ENCODE measurements at places on chromosomes 3 and 15.

- no peak for DNase-seq
Measured at GRCh38 chr3:129521611-129522010, 6.8 kb upstream of the RHO start.

DNA sequence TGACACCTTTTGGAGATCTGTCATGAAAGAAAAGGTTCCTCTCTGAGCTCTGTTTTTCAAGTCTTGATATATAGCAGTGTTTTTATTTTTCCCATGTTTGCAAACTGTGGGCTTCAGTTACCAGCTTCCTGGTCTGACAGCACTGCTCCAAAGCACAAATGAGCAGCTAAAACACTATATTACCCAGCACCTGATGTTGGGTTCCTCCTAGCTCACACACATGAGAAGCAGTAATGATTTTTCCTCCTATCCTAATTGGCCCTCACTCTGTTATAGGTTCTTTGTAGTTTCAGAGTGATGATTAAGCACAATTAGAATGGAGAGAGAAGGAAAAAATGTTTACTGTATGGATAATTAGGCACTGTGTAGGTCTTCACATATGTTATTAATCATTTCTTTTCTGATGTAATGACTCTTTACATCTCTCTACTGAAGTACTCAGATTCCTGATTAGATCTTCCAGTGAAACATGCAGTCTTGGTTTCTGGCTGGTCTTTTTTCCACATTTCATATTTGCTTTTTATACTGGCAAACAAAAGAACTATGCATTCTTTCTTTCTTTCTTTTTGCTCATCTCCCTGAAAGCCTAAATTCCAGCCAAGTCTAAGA, 939.7 kb downstream of the NSUN3 start:
- no peak for DNase-seq

- peak; percentile 82 for DNase-seq
Measured at GRCh38 chr3:140319739-140320138, 358.1 kb upstream of the TRIM42 start.

GRCh38 chr15:79601405-79602086, 169.4 kb downstream of the MINAR1 start:
- DNase-seq = no peak

GRCh38 chr15:34591306-34591705, 7.9 kb upstream of the GOLGA8B start:
- DNase-seq = no peak

DNA sequence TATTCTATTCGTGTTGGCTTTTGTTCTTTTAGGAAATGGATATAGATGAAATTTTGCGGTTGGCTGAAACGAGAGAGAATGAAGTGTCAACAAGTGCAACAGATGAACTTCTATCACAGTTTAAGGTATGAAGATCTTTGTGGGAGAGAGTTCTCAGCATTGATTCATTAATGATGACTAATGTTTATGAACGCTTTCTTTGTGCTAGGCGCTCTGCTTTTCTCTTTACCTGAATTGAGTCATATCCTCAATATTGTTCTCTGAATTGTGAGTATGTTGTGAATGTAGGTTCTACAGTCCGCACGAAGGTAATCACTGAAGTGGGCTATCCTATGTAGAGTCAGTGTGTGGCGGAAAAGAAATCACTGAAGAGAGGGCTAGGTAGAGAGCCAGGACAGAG, 81.2 kb downstream of the CHD2 start:
- DNase-seq = no peak

DNA sequence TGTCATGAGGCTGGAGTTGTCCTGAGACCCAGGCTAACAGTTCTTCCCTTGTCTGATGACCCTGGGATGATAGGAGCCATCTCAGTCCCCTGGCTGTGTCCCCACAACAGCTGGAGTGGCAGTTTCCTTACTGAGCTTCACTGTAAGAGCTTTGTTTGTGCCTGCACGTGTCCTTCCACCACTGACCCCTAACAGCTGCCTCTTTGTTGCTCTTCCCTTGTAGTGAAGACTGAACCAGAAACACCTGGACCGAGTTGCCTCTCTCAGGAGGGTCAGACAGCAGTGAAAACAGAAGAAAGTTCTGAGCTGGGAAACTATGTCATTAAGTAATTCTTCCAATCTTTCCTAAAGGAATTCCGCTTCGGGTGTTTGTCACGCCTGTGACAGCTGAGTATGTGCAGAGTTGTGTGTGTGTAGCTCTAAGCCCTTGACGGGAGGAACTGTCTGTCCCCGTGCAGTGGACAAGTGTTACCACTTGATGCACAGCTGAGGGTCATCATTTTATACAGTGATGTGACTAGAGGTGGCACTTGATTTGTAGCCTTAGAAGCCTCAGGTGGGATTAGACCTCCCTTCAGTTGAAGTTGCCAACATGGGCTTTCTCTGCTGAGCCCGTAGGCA, 25.0 kb downstream of the MAP6D1 start:
- DNase-seq = no peak

- no peak for DNase-seq
Measured at GRCh38 chr15:82900511-82901060, 51.9 kb downstream of the HOMER2 start.

- no peak for DNase-seq
Measured at GRCh38 chr15:91142106-91142744, 42.2 kb downstream of the SV2B start.

DNA sequence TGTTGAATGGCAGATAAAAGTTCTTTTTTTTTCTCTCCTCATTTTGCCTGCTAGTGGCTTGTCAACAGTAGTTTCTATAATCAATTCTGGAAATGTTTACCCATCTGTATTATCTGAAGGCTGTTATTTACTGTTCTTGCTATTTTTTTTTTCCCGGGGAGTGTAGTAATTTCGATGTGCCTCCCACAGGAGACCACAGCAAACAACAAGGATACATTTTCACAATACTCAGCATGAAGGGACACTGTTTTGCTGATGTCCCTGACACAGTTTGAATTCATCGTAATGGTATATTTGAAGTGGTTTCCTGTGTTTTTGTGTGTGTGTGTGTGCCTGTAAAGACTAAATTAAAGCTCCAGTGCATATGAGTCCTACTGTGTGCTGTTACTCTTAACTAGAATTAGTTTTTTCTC, 92.1 kb upstream of the ICE2 start:
- no peak for DNase-seq

- no peak for DNase-seq
Measured at GRCh38 chr15:44028349-44028748, 166.7 kb downstream of the FRMD5 start.

DNA sequence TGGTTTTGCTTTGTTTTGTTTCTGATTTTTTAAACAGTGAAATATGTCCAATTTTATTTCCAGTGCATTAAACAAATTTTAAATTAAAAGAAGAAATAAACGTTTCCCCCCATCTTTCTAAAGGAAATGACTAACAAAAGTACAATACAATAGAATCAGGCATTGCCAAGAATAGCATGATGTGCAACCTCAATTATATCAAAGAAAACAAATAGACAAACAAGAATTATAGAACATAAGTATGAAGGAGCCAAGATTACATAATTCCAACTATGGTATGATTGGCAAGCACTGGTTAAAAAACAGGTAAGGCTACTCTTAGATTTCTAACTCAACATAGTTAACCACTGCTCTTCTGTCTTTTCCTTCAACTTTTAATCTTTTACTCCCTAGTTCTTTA, 26.4 kb downstream of the TIGIT start:
- no peak for DNase-seq

- DNase-seq = peak; percentile 14
Measured at GRCh38 chr3:181709537-181710279, 2.0 kb upstream of the SOX2 start.

GRCh38 chr3:99858469-99858868, 40.8 kb downstream of the CMSS1 start:
- no peak for DNase-seq

GRCh38 chr3:177804032-177804431, 606.8 kb upstream of the TBL1XR1 start:
- DNase-seq = no peak

GRCh38 chr3:148723631-148724030, 25.9 kb downstream of the AGTR1 start:
- no peak for DNase-seq

GRCh38 chr15:43100971-43101370, 4.9 kb downstream of the UBR1 start:
- no peak for DNase-seq

- DNase-seq = no peak
Measured at GRCh38 chr3:154522036-154522602, 92.1 kb upstream of the GPR149 start.

GRCh38 chr3:160893207-160893606, 137.2 kb downstream of the PPM1L start:
- DNase-seq = no peak

DNA sequence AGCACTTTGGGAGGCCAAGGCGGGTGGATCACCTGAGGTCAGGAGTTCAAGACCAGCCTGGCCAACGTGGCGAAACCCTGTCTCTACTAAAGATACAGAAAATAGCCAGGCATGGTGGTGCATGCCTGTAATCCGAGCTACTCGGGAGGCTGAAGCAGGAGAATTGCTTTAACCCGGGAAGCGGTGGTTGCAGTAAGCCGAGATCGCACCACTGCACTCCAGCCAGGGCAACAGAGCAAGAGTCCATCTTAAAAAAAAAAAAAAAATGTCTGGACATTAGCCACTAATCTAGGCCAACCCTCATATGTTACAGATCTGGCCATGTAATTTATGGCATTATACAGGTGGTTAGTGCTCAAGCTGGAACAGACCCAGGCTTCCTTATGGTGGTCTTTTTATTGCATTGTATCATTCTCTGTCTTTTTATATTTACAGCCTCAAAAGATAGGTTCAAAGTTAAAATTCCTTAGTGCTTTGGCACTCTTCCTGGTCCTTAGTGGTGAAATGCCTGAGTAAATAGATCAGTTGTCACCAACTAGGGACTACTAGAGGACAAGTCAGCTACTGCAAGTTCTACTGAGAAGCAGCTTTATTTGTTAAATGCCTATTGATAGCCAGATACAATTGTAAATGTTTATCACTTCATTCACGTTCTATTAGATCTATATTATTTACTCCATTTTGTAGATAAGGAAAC, 16.0 kb downstream of the STARD9 start:
- DNase-seq = no peak

DNA sequence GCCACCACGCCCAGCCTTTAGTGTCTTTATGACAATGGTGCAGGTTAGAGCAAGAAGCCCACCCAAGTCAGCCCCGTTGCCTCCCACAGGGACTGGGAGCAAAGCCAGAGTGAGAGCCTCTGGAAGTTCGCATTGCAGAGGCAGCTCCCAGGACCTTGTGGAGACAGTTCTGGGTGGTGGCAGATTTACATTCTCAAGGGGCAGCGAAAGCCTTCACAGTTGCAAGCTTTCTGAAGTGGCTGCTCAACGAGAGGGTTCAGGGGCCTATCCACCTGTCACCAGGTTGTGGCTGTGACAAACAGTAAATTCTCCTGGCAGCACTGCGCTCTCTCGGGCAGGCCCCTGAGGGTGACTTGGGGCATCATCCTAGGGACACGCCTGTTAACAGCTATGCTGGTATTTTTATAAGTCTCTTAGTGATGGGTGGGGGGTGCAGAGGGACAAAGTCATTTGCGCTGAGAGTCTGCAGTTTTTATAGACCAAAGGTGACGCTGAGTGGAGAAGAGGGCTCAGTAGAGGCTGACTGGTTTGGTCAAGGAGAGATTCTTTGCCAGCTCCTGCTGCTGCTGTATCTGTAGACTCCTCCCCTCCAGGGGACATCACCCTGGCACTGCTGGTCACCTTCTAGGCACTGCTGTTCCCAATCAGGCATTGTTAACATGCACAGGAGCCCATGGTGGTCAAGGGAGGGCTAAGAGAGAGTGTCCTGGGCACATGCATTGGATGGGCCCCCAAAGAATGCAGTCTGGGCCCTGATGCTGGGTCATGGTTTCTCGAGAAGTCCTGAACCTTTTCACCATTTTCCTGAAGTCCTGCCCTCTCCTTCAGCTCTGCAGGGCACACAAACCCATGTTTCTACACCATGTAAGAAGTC, 57.5 kb upstream of the KLF13 start:
- peak; percentile 19 for DNase-seq

- no peak for DNase-seq
Measured at GRCh38 chr3:134680796-134681521, 30.1 kb upstream of the KY start.

DNA sequence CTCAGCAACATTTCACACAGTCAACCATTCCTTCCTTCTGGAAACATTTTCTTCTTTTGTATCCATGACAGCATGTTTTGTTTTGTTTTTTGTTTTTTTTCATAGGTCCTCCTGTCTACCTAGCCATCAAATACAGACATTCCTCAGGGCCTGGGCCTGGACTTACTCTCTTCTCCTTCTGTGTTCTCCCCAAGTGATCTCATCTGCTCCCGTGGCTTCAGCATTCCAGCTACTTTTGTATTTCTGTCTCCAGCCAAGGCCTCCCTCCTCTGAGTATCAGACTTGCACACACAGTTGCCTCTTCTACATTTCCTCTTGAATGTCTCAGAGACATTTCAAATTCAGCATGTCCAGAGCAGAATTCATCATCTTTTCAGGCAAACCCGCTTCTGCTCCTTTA, 82.4 kb downstream of the HCN4 start:
- DNase-seq = no peak

GRCh38 chr15:63544258-63545026, 40.0 kb downstream of the USP3 start:
- no peak for DNase-seq

- no peak for DNase-seq
Measured at GRCh38 chr3:78728406-78729145, 1039.2 kb downstream of the ROBO1 start.

DNA sequence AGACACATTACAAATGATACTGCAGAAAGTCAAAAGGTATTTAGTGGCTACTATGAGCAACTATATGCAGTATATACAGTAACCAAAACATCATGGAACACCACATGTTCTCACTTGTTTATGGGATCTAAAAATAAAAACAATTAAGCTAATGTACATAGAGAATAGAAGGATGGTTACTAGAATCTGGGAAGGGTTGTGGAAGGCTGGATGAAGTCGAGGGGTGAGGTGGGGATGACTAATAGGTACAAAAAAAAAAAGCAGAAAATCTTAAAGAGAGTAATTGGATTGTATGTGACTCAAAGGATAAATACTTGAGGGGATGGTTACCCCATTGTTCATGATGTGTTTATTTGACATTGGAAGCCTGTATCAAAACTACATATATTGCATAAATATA, 848.8 kb upstream of the GBE1 start:
- no peak for DNase-seq

GRCh38 chr15:57505949-57506391, 85.7 kb upstream of the MYZAP start:
- DNase-seq = no peak

- DNase-seq = no peak
Measured at GRCh38 chr3:139157161-139157932, 112.7 kb upstream of the PRR23C start.

DNA sequence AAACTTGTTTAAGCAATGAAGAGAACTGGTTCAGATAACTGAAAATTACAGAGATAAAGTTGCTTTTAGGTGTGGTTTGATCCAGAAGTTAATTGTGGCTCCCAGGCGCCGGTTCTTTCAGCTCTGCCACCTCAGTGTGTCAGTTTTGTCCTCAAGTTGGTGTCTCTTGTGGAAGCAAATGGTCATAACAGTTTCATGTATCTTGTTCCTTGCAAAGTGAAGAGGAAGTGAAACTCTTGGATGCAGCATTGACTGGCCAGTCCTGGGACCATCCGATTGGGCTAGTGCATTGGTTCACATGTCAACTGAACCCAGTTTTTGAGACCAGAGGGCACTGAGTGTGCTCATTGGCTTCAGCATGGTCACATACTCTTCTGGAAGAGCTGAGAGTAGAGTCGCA, 181.4 kb upstream of the GRM7 start:
- no peak for DNase-seq

GRCh38 chr3:58419780-58420507, 13.7 kb downstream of the PDHB start:
- DNase-seq = no peak

GRCh38 chr3:123656691-123657090, 71.8 kb upstream of the HACD2 start:
- no peak for DNase-seq
